ENCODE measurements at places on chromosomes 2 and 18. TPM values are rescaled to one million over a fixed set of nuclear protein-coding genes. Genes with fewer than 3 reads are reported as not detected.

DNA sequence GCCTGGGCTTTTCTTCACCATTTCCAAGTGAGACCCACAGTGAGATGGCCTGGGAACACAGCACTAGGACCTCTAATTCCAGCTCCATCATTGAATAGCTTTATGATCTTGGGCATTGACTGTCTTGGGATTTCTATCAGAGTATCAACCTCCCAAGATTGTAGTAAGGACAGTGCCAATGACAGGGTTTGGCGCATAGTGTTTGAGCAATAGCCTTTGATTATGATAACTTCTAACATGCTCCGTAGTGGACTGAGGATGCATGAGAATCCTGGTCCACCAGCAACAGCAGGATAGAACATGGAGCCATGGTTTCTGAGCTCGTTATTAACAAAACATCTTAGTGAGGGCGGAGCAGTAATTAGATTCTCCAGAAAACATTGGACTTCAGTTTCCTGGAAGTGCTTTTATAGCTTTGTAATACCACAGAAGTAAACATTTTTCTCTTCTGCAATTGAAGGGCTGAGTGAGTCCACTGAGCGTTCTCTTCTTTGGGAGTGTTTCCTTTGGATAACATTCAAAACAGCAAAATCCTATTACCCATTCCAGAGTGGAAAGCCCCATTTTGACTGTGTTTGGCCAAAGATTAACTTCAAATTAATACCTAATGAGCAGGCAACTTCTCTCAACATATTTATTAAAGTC lies 63.7 kb downstream of the IL1R2 start:
- peak; percentile 9 for DNase-seq

DNA sequence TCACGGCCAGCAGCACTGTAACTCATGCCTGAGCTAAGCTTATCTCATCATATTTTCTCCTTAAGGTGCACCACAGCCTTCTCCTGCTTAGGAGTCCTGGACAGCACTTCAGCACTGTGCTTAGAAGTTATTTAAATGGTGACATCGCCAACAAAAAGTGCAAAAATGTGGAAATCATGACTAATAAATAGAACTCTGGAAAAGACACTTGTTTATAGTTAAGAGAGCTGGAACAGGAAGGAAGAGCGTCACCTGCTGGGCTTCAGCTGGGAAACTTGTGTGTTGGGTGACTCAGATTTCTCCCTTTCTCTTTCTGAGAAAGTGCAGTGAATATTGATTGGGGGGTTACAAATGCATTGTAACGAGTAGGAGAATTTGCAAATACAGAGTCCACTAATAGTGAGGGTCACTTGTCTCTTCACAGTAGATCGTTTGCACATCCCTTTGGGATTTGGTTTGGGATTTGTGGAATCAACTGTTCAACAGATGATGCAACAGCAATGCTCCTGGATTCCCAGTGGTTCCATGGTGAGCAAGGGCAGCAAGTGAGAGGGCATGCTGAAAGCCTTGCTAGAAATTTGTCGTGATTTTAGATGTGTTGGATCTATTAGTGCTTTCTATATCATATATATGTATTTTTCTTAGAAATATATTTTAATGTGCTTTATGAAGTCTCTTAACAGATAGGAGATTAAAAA lies 84.2 kb downstream of the DOK6 start:
- DNase-seq = no peak

GRCh38 chr18:44941516-44941915 lies 260.8 kb downstream of the SETBP1 start:
- no peak for DNase-seq

- no peak for DNase-seq
Observed at GRCh38 chr18:44686156-44686555, 5.5 kb downstream of the SETBP1 start.

BBS5 gene
- 21.6 TPM for total RNA-seq

G6PC2 gene
- total RNA-seq = not detected

ANKRD29 gene
- total RNA-seq = 22.1 TPM
